ENCODE measurements at places on chromosomes 6 and 20.

- no peak for DNase-seq
Observed at GRCh38 chr6:102216232-102216631, 822.7 kb downstream of the GRIK2 start.

- no peak for DNase-seq
Observed at GRCh38 chr20:9068233-9068801, 570 bp upstream of the PLCB4 start.

DNA sequence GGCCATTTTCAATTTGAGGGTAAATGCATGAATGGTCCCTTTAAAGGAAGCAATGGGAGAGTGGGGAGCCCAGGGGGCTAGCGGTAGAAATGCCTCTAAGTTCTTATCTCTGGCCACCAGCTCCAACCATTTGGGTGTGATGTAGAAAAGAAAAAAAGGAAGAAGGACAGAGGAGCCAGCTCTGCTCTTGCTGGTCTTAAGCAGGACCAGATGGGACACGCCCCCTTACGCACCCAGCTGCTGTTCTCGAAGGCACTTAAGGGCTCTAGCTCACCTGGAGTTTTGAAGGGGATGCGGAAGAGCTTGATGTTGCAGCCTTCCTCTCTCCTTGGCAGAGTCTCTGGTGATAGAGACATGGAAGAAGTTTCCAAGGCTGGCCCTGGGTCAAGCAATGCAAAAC is 59.5 kb upstream of the RNF144B start:
- DNase-seq: no peak

DNA sequence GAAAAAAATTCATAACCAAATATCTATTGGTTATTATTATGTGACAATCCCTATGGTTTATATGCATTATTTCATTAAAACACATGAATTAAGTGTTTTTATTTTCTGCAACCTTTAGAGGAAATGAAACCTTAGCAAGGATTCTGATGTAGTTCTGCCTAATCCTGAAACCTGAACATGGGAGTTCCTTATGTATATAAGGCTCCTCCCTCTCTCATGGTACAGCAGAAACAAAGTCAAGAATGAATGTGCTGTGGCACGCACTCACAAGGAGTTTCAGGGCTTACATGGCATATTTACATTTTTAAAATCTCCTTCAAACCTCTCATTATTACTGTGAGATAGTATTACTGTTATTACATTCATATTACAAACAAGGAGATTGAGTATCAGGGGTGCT is 426.4 kb upstream of the CITED2 start:
- no peak for DNase-seq

- DNase-seq: no peak
Observed at GRCh38 chr6:73152556-73152955, 72.7 kb downstream of the KHDC1L start.

GRCh38 chr20:11553603-11554002 is 364.1 kb upstream of the BTBD3 start:
- DNase-seq: no peak

DNA sequence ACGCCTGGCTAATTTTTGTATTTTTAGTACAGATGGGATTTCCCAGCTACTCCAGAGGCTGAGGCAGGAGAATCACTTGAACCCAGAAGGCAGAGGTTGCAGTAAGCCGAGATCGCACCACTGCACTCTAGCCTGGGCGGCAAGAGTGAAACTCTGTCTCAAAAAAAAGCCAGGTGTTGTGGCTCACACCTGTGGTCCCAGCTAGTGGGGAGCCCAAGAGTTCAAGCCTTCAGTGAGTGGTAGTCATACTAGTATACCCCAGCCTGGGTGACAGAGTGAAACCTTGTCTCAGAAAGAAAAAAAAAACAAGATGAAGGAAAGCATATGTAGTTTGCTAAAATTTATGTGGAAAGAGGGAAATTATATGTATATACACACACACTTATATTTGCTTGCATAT is 20.0 kb upstream of the POU5F1 start:
- no peak for DNase-seq

- DNase-seq: no peak
Observed at GRCh38 chr6:136719280-136720044, 72.8 kb downstream of the MAP3K5 start.

- no peak for DNase-seq
Observed at GRCh38 chr6:157550114-157550989, 169.4 kb downstream of the ZDHHC14 start.

- no peak for DNase-seq
Observed at GRCh38 chr20:19834783-19835182, 76.7 kb downstream of the RIN2 start.

GRCh38 chr20:36606158-36607066 is 833 bp downstream of the RAB5IF start:
- no peak for DNase-seq

DNA sequence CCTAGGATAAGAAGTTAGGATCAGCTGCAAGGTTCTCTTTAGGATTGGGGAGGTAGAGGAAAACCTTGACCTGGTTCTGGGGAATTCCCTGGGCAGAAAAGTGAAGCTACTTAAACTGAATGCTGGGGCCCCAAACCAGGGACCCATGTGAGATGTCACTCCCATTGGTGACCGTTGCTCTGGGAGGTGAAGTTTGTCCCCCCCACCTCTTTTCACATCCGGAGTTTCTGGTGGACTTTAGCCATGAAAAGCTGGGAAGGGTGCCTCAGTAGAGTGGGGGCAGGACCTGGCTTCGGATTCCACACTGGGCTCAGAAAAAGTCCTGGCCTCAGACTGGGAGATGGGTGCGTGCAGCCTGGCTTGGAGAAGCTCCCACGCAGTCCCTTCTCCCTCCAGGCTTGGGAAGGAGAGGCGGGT is 13.2 kb downstream of the TJAP1 start:
- no peak for DNase-seq

- DNase-seq: no peak
Observed at GRCh38 chr20:50327666-50328065, 137.0 kb downstream of the CEBPB start.

DNA sequence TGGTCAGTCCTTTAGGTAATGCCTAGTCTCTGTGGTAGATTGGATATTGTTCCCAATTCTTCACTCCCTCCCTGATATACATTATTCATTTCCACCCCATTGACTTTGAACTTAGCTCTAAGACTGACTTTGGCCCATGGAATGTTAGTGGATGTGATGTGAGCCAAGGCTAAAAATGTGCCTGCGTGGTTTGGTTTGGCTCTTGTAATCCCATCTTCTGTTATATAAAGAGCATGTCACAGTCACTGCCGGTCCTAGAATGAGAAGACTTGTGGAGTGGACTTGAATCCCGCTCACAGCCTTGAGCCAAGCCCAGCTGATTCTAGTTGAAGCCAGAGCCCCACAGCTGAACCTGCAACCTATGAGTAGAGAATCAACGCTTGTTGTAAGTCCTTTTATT is 23.6 kb upstream of the DNAAF9 start:
- no peak for DNase-seq

DNA sequence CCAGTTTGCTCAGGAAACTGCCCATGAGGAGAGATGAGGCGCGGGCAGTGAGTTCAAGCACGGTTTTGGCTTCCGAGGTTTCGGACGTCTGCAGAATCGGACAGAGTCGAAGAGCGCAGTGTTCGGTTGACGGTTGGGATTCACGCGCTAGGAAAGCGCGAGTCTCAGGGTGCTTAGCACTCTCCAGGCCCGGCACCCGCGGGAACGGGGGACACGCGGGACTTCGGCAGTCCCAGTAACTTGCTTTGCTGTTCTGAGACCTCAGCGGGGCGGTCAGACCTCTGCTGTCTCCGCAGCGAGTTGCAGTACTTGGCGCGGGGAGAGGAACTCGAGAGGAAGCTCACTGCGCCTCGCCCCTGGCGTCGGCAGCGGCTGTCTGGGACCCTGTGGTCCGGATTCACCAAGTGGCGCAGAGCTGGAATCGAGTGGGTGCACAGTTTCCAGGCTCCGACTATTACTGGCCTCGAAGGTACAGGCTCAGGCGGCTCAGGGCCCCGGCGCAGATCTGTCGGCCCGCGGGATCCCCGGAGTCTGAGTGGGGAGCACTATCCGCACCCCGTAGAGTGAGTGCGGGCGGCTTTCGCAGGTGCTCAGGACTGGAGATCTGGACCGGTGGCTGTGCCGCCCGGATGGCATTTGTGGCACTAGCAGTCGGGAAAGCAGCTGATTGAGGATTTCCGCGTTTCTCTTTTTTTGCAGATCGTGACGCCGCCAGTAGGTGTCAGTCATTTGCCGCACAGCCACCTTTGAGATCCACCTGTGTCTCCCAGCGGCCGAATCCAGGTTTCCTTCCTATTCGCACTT is at the start of gene POM121L2:
POM121L2 (minus strand) TSS at position 128 of the 804 bp plus-strand sequence; CDS start at position 25, 103 bp downstream.
- DNase-seq: no peak

DNA sequence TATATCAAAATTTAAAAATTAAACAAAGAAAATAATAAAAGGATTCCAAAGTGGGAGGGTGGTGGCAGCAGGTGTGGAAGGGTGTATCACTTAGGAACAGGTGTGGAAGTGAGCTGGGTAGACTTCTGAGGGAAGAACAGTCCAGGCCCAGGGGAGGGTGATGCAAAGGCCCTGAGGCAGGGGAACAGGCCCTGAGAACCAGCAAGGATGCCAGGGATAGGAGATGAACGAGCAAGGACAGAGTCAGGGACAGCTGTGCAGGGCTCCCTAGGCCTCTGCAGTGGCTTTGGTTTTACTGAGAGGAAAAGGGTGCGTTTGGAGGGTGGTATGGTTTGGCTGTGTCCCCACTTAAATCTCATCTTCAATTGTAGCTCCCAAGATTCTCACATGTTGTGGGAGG is 9.4 kb upstream of the RAET1E start:
- no peak for DNase-seq

DNA sequence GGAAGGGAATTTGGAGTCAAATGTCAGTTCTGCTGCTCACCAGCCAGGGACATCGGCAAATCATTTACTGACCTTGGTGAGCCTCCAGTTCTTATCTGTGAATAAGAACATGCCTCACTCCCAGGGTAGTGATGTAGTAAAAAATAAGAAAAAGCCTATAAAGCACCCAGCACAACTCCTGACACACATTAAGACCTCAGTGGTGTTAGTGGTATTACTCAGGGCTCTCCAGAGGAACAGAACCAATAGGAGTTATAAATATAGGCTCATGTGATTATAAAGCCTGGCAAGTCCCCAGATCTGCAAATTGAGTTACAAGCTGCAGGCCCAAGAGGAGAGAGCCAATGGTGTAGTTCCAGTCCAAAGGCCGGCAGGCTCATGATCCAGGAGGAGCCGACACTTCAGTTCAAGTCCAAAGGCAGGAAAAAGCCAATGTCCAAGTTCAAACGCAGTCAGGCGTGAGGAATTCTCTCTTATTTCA is 71.3 kb upstream of the EYA2 start:
- DNase-seq: no peak

- no peak for DNase-seq
Observed at GRCh38 chr20:3788685-3789155, 2.2 kb upstream of the CENPB start.

GRCh38 chr6:36984581-36985416 is 1.2 kb downstream of the MTCH1 start:
- DNase-seq: no peak

GRCh38 chr20:8534368-8535160 is 402.5 kb downstream of the PLCB1 start:
- no peak for DNase-seq

GRCh38 chr6:81897793-81898192 is 145.3 kb upstream of the TENT5A start:
- no peak for DNase-seq

GRCh38 chr6:16238963-16239797 is 793 bp downstream of the GMPR start:
- peak; percentile 32 for DNase-seq

- no peak for DNase-seq
Observed at GRCh38 chr6:149897855-149898744, at the start of gene RAET1E. Gene RAET1E (minus strand): TSS chr6:149898113. CDS start chr6:149890901, 7,212 bp downstream.

DNA sequence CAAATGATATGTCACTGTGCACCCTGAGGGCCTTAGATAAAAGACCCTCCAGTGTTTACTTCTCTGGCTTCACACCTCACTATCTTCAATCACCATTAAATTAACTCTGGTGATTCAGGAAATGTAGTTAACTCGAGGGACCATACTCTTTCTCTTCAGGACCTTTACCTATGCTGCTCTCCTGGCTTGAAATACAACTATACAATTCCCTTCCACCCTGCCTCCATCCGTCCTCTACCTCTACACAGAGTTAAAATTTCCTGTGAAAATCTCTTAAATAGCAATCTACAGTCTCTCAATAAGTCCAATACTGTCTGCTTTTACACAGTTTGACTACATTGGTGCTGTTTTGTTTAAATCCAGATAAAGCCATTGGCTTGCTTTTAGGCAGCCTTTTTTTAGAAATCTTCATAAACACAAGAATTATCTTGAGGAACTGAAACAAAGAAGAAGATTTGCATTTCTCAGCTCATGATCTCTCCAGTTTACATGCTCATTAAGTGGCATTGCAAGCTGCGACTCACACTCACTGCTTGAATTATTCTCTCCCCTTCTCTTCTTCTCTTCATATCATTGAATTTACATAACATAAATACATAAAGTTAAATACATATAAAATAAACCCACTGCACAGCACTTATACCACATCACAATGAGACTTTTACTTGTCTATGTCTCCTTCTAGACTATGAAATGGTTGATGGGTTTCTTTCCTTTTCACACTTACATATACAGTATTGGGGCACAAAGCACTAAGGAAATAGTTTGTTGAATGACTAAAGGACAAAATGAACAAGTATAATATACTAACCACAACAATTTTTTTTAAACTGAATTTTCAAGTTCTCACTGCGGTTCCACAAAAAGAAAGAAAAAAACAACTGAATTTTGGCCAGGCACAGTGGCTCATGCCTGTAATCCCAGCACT is 239.0 kb upstream of the KCNQ5 start:
- DNase-seq: no peak

DNA sequence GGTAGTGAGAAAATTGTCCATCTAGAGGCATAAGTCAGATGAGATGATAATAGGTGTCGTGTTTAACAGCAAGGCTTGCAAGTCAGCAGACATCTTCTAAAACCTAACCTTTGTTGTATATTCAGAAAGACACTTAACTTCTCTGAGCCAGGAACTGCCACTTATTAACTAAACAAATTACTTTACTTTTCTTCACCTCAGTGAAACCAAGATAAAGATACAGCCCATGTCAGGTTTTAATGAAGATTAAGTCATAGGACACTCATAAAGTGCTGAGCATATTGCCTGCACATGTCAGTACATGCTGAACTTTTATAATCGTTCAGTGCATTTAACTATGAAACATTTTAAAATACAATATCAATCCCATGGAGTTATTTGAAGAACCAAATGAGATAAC is 286.8 kb downstream of the NKAIN2 start:
- no peak for DNase-seq

DNA sequence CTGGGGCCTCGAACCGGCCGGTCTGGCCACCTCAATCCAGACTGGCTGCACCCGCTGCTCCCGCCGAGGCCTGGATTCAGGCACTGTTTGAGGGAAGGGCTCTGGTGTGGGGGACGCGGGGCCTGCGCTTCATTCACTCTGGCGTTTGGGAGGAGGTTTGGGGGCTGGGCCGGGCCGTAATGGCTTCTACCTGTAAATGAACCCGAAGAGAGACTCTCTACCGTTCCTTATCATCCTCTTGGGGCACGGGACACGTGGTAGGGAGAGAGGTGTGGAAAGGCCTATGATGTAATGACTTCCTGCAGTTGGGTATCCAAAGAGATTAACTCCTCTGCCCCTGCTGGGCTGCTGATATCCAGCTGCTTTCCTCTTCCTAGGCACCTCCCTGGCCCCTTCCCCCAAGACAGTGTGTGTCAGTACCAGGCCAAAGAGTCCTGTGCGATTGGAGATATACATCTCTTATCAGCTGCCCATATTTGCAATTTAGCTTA is 1.8 kb downstream of the FOXO3 start:
- DNase-seq: peak; percentile 41

All from amygdala (tissue), 56 donors.